Activated naive CD4-positive, alpha-beta T cell treated with anti-CD3 and anti-CD28 coated beads for 36 hours (primary cell): ENCODE measurements at places on chromosomes 13 and 19. TPM values are rescaled to one million over a fixed set of nuclear protein-coding genes. Genes with fewer than 3 reads are reported as not detected.

CPB2 gene
- not detected for total RNA-seq

SF3A2 gene
- 158 TPM for total RNA-seq

ZNF429 gene
- total RNA-seq: 10.2 TPM

FBXO46 gene
- 21.8 TPM for total RNA-seq

AZU1 gene
- not detected for total RNA-seq

CDX2 gene
- total RNA-seq: not detected

INSL3 gene
- 5.7 TPM for total RNA-seq

PLEKHA4 gene
- total RNA-seq: 8.3 TPM

SYCN gene
- total RNA-seq: not detected

DCLK1 gene
- total RNA-seq: not detected

LYPD5 gene
- 1.3 TPM for total RNA-seq

PSG7 gene
- total RNA-seq: not detected

HCST gene
- 11.7 TPM for total RNA-seq

ZNF575 gene
- total RNA-seq: 5.2 TPM

NCAN gene
- not detected for total RNA-seq

CACNA1A gene
- total RNA-seq: 0.33 TPM

SULT2A1 gene
- not detected for total RNA-seq

PTGER1 gene
- not detected for total RNA-seq

DNAAF3 gene
- not detected for total RNA-seq

RNASEH2A gene
- total RNA-seq: 54.8 TPM

NANOS3 gene
- total RNA-seq: 0.74 TPM

KLC3 gene
- not detected for total RNA-seq

KLHL1 gene
- not detected for total RNA-seq

MYH14 gene
- not detected for total RNA-seq

CGB8 gene
- not detected for total RNA-seq

ZNF723 gene
- not detected for total RNA-seq

ELAVL3 gene
- not detected for total RNA-seq

ACTL9 gene
- total RNA-seq: not detected

PPM1N gene
- 2.3 TPM for total RNA-seq

LILRA1 gene
- total RNA-seq: not detected

ZNF229 gene
- total RNA-seq: 0.79 TPM

DHRS12 gene
- 4.1 TPM for total RNA-seq

SLC17A7 gene
- total RNA-seq: 0.12 TPM

TEKTIP1 gene
- total RNA-seq: 2.1 TPM

IZUMO2 gene
- total RNA-seq: not detected

FGF21 gene
- not detected for total RNA-seq

GSX1 gene
- total RNA-seq: not detected

NBEA gene
- 0.67 TPM for total RNA-seq

NXNL1 gene
- not detected for total RNA-seq

FXYD1 gene
- total RNA-seq: 3.3 TPM
